ENCODE measurements at places on chromosomes 2 and 18. TPM values are rescaled to one million over a fixed set of nuclear protein-coding genes. Genes with fewer than 3 reads are reported as not detected.

DNA sequence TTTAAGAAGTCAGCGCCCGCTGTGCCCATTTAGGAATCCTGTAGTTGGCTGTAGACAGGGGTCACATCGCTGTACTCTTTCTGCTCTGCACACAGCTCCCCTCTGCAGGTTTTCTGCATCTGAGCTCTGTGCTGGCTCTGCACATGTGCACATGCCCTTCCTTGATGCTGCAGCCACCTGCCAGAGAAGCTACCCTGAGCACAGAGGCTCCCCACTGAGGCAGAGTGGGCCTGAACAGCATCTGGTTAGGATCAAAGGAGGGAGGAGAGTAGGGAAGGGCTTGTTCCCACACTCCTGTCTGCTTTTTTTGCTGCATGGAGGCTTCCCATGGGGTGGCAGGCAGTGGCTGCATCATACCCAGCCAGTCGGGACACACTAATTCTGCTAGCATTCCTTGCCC lies 238.9 kb downstream of the FHOD3 start:
- DNase-seq, result no peak

GRCh38 chr2:104025295-104025694 lies 828.6 kb upstream of the POU3F3 start:
- no peak for DNase-seq

DNA sequence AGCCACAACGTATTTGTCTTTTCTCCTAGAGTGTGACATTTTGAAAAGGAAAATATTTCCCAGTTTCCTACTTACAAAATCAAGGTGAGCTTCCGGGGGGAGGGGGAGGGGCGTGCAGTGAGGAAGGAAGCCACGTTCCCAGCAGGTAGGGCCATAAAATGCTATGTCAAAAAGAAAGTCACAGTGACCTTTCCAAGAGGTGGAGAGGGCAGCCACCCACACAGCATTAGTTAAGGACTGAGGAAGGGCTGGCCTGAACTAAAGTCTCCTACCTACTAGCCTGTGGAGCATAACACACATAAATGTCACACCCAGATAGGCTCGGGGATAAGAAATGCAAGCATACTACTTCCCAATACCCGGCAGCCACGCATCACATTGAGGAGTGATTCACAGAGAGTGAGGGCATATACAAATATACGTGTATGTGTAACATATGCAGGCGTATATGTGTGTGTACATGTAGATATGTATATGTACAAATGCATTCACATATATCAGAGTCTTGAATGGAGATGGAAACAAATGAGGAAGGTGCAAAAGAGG lies 191.1 kb downstream of the STK39 start:
- DNase-seq, result no peak

GRCh38 chr2:151824886-151825285 lies 3.3 kb downstream of the ARL5A start:
- DNase-seq, result no peak

- peak; percentile 50 for DNase-seq
These were observed 28.8 kb upstream of the WDR75 start for GRCh38 chr2:189412330-189412953.

ANKRD30B gene
- total RNA-seq, result not detected

ASB18 gene
- not detected for total RNA-seq

NEU4 gene
- total RNA-seq, result 0.33 TPM

TXNDC2 gene
- total RNA-seq, result not detected
